Brain microvascular endothelial cell (primary cell): ENCODE measurements at places on chromosomes 11 and 22.

DNA sequence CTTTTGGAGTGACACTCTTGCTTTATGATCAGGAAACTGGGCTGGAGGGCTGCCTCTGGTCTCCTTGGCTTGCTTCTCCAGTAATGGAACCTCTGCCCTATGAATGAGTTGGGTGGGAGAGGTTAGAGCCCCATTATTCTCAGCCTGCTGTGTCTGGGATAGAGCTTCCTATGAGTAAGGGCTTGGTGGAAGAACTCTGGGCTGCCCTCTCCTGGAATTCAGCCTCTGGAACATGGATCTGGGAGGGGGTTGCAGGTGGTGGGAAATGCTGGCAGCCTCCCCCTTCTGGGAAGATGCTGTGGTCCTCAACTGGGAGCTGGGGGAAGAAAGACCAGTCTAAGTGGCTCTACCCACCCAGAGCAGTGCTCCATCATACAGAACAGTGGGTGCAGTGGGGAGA lies 81.8 kb upstream of the SYN3 start:
- DNase-seq: no peak

DNA sequence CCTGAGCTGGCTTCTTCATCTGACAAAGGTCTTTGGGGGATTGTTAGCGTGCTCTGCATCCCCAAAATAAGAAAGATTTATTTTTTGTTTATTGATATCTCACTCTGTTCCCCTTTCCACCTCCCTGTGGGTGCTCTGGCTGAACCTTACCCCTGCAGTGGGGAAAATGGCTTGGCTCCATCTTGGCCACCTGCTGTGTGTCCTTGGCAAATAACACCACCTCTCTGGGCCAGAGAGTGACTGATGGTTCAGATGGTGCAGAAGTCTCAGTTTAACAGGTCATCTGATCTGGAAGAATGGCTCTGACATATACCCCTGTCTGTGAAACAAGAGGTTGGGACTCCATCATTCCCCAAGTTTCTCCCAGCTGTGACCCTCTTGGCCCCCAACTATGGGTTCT lies 157.6 kb downstream of the MYO18B start:
- no peak for DNase-seq

GRCh38 chr11:439315-440064 lies 2.3 kb downstream of the ANO9 start:
- no peak for DNase-seq

GRCh38 chr11:117997823-117998579 lies 11.8 kb downstream of the IL10RA start:
- DNase-seq: no peak

DNA sequence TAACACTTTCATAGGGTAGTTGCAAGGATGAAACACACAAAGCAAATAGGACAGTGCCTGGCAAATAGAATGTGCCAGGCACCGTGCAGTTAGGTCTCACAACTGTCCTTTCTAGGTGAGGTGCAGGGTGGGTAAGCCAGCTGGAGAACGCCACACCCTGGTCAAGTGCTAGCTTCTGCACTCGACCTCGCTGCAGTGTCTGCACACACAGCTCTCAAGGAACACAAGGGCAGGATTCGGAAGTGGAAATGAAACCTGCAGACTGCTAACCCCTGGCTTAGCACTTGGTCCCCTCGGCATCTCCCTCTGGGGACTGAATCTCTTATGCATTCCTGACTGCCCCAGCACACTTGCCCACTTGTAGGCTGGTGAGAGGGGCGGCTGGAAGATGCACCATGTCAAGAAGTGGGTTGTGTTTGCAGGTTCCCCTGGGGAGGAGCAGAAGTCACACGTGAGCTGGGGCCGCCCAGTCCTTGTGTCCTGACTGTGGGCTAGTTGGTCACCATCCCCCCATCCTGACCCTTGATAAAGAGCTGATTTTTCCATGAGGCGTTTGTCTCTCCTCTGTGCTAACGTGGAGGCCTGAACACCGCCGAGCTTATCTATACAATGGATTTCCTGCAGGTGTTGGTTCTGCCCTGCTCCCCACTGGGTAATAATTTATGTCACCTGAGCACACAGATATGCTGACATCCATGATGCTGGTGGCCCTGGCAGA lies 89.0 kb downstream of the MICAL2 start:
- DNase-seq: no peak

- DNase-seq: peak; percentile 99
Observed at GRCh38 chr11:69296890-69297786, 3.2 kb downstream of the MYEOV start.

DNA sequence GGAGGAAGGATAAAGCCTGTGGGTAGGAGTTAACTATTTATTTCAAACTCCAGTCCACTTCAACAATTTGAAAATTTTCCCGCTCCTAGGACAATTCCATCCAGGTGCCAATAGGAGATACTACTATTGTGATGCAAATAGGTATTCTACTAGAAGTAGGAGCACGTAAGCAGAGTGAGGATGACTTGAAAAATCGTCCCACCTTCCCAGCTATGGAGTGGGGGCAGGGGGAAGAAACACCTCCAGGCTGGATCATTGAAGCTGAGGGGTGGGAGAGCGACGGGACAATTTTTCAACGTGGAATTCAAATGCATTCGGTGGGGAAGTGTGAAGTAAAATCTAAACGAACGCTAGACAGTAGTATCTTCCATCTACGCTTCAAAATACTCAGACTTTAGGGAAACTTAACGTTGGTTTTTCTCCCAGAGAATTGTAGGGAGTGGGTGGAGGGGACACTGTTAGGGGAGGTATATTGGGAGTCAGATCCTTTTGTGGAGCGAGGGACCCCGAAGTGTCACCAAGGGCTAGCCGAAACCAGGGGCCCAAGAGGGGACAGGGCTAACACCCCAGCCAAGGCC lies 523 bp upstream of the ARHGAP42 start:
- no peak for DNase-seq

DNA sequence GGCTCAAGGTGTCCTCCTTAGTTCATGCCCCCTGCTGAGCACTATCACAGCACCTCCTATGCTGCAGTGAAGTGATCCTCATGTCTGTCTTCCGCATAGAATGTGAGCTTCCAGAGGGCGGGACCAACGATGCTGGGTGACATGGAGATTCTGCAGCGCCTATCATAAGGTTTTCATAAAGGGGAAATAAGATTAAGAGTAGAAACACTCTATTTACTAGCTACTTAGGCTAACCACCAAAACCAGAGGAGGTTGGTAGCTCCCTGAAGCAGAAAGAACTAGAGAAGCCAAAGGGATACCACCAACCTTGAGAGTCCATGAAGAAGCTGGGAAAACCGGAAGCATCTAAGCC lies 39.3 kb upstream of the POU2AF1 start:
- no peak for DNase-seq

DNA sequence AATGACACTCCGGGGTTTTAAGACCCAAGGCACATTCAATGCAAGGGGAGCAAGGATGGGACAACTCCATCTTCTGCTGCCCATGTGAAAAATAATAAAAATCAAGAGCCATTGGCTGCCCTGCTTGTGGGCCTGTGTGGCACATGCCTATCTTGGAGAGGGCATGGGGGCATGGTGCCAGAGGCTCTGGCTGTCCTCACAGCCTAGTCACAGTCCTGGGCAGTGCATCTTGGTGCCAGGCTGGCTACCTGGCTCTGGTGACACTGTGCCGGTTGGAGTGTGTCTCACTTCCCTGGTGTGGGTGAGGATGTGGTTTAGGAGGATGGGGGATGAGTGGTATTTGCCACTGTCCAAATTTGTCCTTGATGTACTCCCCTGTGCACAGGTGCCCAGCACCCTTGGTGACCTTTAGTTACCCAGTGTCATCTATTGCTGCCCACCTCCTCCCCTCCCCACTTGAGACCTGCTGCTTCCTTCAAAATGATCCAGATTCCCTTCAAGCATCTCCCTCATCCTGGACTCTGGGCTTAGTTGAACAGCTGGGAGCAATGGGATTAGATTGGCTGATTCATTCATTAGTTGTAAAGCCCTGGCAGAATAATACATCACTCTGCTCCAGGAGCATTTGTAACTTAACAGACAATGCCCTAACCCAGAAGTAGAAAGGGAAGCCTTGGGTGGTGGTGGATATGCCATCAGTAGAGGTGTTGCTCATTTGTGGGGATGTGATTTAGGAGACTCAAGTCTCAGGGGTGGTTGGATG lies 4.6 kb downstream of the TMEM86A start:
- DNase-seq: no peak

- DNase-seq: no peak
Observed at GRCh38 chr11:129287920-129288319, 87.7 kb upstream of the BARX2 start.

- peak; percentile 46 for DNase-seq
Observed at GRCh38 chr22:27919942-27920755, 1.1 kb upstream of the PITPNB start.

- DNase-seq: no peak
Observed at GRCh38 chr11:78417175-78417887, at the start of gene GAB2. Gene GAB2, minus strand, starts transcription at chr11:78417820. Its CDS starts 100 bp downstream, at chr11:78417720.
